ENCODE measurements at places on chromosomes 5 and 9. TPM values are rescaled to one million over a fixed set of nuclear protein-coding genes. Genes with fewer than 3 reads are reported as not detected.

Gene GRIN3A
- 0.35 TPM for total RNA-seq

Gene FAM114A2
- 32.4 TPM for total RNA-seq

Gene NRG2
- 0.64 TPM for total RNA-seq

Gene BDP1
- total RNA-seq: 28.5 TPM

Gene TYRP1
- total RNA-seq: not detected

Gene AGXT2
- total RNA-seq: not detected

Gene IL9
- not detected for total RNA-seq

- DNase-seq: no peak
These were observed 234.5 kb upstream of the SLC24A2 start for GRCh38 chr9:20023210-20023905.

- DNase-seq: no peak
These were observed 178.3 kb upstream of the ACOT12 start for GRCh38 chr5:81572201-81572600.

- no peak for DNase-seq
These were observed 18.9 kb upstream of the GARNL3 start for GRCh38 chr9:127245637-127246164.

DNA sequence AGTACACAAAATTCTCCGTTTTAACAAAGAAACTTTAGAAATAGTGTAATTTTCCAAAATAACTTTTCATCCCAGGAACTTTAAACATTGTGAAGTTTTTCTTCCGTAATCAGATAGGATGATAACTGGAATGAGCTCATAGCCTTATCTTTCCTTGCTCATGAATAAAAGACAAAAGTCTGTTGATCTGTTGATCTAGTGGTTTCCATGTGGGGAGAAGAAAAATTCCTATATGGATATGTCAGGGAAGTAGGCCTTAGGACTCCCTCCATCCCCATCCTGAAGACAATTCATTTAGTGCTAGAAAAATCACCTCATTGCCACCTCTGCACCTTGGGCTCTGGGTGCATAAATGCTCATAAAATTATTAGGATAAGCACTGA is 266.6 kb downstream of the SMARCA2 start:
- no peak for DNase-seq

- no peak for DNase-seq
These were observed 242.5 kb downstream of the ARRDC3 start for GRCh38 chr5:91140657-91141056.

DNA sequence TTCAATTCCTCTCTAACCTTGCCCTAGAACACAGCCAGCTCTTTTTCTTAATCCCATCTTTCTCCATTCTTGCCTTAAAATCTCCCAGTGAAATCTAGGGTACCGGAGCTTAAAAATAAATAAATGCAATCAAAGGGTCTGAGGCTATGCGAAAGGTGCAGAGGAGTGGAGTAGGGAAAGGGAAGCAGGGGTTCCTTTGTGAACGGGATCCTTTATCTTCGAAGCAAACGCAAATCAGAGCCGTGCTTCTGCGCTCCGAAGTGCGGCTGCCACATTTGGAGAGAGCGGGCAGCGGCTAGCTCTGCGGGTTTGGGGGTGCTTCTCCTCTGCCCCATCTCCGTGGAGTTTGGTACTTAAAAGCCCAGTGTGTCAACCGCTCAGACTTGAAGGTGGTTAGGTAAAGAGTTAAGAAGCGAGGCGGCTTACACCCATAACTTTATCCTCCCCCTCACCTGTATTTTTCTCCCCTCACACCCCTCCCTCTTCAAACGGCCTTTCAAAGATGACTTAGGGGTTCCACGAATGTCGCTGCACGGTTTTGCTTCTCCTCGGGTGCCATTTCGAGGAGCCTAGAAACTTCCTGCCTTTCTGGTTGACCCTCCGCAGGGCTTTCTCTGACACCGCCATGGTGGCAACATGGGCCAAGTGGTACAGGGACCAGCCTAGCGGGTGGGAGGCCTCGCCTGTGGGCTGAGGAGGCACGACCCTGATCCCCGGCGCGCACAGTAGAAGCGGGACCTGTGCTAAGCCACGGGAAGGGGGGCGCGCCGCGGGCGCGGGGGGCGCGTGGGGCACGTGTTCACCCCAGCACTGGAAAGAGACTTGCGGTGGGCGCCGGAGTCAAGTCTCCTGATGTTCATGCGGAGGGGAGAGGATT is 31.7 kb upstream of the NFIB start:
- no peak for DNase-seq

DNA sequence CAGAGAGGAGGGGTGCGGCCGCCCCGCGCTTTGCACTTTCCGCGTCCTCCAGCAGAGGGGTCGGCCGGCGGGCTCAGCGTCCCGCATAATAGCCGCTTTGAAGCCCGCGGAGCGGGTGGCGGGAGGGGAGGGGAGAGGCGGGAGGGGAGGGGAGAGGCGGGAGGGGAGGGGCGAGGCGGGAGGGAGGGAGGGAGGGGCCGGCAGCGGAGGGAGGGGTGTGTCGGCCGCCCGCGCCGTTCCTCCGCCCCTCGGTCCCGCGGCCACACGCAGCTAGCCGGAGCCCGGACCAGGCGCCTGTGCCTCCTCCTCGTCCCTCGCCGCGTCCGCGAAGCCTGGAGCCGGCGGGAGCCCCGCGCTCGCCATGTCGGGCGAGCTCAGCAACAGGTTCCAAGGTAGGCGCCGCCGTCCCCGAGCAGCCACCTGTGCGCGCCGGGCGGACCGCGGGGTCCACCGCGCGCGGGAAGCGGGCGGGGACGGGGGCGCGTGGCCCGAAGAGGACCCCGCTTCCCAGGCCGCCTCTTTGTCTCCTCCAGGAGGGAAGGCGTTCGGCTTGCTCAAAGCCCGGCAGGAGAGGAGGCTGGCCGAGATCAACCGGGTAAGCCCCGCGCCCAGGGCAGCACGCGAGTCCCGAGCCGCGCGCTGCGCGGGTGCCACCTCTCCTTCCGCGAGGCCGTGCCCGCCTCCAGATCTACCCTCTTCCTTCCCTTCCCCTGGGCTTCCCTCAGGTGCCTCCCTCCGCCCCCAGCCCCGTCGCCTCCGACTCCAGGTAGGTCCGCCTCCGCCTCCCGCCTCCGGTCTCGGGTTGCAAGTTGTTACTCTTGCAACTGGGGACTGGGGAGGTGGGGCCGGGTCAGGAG is at the start of gene AIF1L:
AIF1L (plus strand) TSS at position 263 of the 857 bp plus-strand sequence; CDS start at position 362, 99 bp downstream.
- DNase-seq: peak; percentile 81

GRCh38 chr5:57499262-57500050 is 16.8 kb upstream of the ACTBL2 start:
- no peak for DNase-seq

GRCh38 chr5:51544031-51544785 is 161.0 kb downstream of the ISL1 start:
- DNase-seq: no peak
